ENCODE measurements at places on chromosomes 2 and 18.

DNA sequence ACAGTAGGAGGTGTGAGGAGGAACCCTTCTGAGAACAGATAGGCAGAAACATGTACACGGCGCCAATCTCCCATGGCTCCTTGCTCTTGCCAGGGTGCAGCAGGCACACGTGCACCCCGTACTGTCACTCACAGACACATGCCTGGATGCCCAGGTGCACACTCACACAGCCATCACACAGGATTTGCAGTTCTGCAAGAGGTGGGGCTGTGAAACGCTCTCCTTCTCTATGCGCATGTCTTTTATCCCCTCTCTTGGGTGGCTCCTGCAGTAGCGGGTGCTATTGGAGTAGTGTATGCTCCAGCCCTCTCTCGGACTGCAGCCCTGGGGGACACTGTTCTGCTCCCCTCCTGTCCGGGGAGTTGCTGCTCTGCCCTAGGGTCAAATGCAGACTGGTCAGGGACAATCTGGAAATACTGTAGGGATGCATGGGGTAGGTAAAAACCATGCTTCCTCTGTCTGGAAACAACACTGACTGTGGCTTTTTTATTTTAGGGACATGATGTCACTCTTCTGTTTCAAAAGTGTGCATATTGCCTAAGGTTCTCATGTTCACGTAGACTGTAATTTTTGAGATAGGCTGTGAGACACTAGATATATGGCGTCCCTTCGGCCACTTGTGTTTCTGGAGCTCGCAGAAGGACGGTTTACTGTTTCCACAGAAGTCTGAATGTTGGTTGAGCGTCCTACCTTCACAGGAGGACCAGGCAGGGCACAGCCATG lies 118.5 kb downstream of the PRKCE start:
- DNase-seq, result no peak

DNA sequence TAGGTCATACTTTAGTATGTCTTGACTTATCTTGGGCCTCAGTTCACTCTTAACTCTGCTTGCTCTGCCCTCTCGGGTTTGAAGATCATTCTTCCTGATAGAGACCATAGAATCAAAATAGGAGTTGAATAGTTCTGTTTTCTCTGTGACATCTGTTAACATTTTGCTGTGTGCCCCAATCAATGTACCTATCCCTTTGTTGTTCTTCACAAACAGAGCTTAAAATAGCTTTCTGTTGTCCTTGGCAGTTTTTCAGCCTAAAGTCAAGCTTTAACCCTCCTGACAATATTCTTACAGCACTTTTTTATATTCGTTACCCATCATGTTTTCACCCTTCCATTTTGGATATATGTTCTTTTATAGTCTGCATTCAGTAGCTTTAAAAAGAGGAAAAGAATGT lies 724.5 kb upstream of the FANCL start:
- no peak for DNase-seq

GRCh38 chr2:204920776-204921175 lies 375.5 kb downstream of the PARD3B start:
- no peak for DNase-seq

DNA sequence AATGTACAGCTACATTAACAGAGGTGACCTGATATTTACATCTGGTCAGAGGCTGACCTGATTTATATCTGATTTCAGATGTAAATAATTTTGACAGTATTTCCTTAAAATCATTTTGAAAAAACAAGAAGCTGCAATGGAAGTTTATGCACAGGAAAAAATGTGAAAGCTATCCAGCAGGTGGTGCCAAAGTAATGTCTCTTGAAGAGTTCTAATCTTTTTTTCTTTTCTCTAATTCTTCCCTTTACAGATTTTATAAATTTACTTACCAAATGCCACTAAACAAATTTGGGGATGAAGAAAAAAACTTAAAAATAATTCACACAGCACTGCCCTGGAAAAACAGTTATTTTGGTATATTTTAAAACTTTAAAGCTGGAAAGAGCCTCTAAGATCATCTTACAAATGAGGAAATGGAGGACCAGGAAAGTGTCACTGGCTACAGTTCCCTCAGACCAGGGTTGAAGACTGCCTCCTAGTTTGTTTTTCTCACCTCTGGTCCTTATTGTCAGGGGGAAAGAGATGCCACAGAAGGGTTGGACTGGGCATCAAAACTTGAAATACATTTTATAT lies 16.4 kb upstream of the FBLN7 start:
- peak; percentile 70 for DNase-seq

GRCh38 chr2:11552260-11552638 lies 18.4 kb downstream of the GREB1 start:
- no peak for DNase-seq

- no peak for DNase-seq
Measured at GRCh38 chr2:27150639-27151230, 1.9 kb downstream of the TCF23 start.

DNA sequence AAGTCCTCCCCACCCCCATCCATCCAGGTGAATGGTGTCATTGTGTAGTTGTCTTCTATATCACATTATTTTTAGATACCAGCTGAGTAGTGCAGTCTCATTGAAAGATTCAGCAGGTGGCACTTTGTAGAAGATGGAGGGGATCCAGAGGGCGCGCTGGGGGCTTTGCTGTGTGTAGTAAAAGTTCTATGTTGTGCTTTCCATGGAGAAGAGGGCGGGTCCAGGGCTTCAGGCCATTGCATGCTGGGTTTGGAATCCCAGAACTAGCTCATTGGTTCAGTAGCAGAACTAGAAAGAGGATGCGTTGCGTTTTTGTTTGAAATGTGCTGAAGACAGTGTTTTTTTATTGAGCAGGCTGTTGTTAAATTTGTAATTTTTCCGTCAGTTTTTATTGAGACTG lies 120.0 kb downstream of the MAP4K4 start:
- DNase-seq, result no peak

DNA sequence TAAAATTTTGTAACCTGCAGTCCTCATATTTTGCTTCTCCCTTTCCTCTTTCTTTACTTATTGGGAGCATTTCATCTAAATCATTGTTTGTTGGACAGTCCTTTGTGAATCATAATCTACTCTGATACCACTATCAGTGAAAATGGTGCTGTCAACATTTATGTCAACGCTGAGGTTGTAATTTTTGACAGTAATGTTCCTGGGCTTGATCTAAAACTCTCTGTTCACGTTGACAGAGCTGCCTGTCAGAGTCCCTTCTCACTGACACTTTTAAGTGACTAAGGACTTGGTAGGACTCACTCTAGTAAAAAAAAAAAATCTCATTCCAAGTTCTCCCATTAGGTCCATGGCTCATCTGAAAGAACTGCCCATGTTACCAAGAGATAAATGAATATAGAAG lies 1640.8 kb upstream of the PIK3C3 start:
- DNase-seq, result no peak

DNA sequence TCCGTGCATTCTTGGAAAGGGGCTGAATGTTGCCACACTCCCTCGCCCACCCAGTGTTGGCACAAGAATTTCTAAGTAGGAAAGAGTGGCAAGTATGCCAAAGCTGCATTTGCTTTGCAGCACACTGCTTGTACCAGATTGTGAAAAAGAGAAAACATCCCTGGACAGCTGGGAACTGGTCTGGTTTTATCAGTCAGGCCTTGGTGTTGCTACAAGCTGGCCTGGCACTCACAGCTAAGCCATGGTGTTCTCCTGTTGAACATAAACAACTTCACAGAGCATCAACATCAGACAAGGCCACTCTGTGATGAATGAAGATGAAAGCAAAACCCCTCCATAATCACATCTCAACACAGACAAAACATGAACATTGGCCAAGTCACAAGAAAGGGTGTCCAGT lies 4.2 kb upstream of the TRABD2A start:
- no peak for DNase-seq

Data from renal cortical epithelial cell (primary cell).